ENCODE measurements at places on chromosomes 5 and 9. TPM values are rescaled to one million over a fixed set of nuclear protein-coding genes. Genes with fewer than 3 reads are reported as not detected.

Gene PTGDS
- total RNA-seq = not detected

Gene TXNDC8
- total RNA-seq = not detected

Gene SIT1
- total RNA-seq = 97.6 TPM

Gene AHRR
- total RNA-seq = 2.6 TPM

Gene ST8SIA4
- 20.4 TPM for total RNA-seq

Gene TLX3
- total RNA-seq = not detected

Gene BAAT
- total RNA-seq = 0.19 TPM

Gene ACTBL2
- not detected for total RNA-seq

DNA sequence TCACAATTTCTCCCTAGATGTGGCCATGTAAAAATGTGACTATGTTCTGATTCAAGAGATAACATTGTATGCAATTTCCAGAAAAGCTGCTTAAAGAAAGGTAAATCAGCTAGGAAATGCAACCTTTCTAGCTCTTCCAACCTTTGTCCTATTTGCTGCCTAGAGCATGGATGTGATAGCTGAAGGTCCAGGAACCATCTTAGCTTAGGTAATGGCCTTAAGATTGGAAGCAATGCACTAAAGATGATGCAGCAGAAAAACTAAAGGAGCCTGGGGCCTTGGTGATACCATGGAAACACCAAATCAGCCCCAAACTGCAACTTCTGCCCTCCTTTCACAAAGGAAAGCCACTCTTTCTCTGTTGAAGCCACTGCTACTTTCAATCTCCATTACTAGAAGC is 27.0 kb downstream of the CPLANE1 start:
- no peak overlapping the region for H3K4me3 ChIP-seq
- no peak overlapping the region for H3K27ac ChIP-seq
- H3K36me3 ChIP-seq = no peaks in the 10 kb centered on the region

GRCh38 chr9:91924090-91924489 is 25.9 kb downstream of the ROR2 start:
- peaks cover 12% of the 10 kb centered on the region for H3K4me1 ChIP-seq
- no peak overlapping the region for H3K4me3 ChIP-seq
- H3K27me3 ChIP-seq = no peaks in the 10 kb centered on the region
- DNase-seq = no peak

- H3K36me3 ChIP-seq = peaks cover 5% of the 10 kb centered on the region
- DNase-seq = peak; percentile 49
- H3K4me1 ChIP-seq = peaks cover 15% of the 10 kb centered on the region
- H3K4me3 ChIP-seq = peak overlapping the region; percentile 31
- H3K27ac ChIP-seq = no peak overlapping the region
These were observed 48.1 kb downstream of the POC5 start for GRCh38 chr5:75668977-75669689.

- no peaks in the 10 kb centered on the region for H3K36me3 ChIP-seq
- no peaks in the 10 kb centered on the region for H3K4me1 ChIP-seq
- DNase-seq = no peak
- no peaks in the 10 kb centered on the region for H3K27me3 ChIP-seq
- no peak within 1 kb of the TSS for H3K4me3 ChIP-seq
These were observed at the start of gene PCDHAC1 for GRCh38 chr5:140925806-140926442. PCDHAC1 (plus strand) TSS chr5:140926299; CDS start chr5:140926893, 594 bp downstream.

GRCh38 chr9:121026768-121027167 is 23.3 kb downstream of the C5 start:
- no peak for DNase-seq
- no peak overlapping the region for H3K4me3 ChIP-seq
- no peaks in the 10 kb centered on the region for H3K27me3 ChIP-seq
- H3K36me3 ChIP-seq = no peaks in the 10 kb centered on the region

- DNase-seq = no peak
- no peaks in the 10 kb centered on the region for H3K36me3 ChIP-seq
- no peak overlapping the region for H3K4me3 ChIP-seq
- no peaks in the 10 kb centered on the region for H3K4me1 ChIP-seq
These were observed 38.7 kb downstream of the PLEKHG4B start for GRCh38 chr5:130601-131131.

DNA sequence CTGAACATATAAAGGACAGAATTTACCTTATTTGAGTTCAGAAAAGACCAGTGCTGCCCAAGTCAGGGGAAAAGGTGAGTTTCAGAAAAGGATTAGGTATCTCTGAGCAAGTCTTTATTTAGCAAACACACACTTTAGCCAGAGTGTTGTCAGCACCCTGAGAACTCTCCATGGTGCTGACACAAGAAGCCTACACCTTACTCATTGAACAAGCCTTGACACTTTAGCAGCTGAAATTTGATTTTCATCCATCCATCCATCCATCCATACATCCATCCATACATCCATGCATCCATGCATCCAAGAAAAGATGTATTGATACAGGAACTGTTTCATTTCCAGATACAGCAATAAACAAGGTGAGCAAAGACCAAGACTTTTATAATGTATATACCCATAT is 311.2 kb downstream of the TRIM32 start:
- no peak overlapping the region for H3K4me3 ChIP-seq
- DNase-seq = peak; percentile 70
- H3K36me3 ChIP-seq = no peaks in the 10 kb centered on the region

- DNase-seq = no peak
- no peak overlapping the region for H3K27ac ChIP-seq
- H3K4me3 ChIP-seq = no peak overlapping the region
- H3K4me1 ChIP-seq = no peaks in the 10 kb centered on the region
These were observed 213.0 kb downstream of the PJA2 start for GRCh38 chr5:109196823-109197160.

- no peaks in the 10 kb centered on the region for H3K36me3 ChIP-seq
- H3K27me3 ChIP-seq = no peaks in the 10 kb centered on the region
These were observed 9.5 kb upstream of the COMMD10 start for GRCh38 chr5:116075191-116075831.

DNA sequence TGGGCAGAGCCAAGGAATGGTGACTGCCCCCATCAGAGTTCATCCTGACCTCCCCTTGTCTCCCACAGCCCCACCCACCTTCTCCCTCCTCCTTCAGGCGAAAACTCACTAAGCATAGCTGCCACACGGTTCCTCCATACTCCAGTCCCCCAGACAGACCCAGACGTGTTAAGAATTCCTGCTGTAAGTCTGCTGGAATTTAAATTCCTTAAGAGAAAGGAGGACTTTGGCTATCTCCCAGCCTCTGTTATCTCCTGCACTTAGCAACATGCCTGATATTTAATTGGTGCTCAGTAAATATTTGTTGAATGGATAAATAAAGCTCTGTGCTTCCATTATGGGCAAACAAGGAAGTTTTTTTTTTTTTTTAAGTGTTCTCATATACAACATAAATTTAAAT is 213.7 kb downstream of the RFK start:
- H3K4me3 ChIP-seq = no peak overlapping the region
- H3K4me1 ChIP-seq = no peaks in the 10 kb centered on the region
- H3K27me3 ChIP-seq = no peaks in the 10 kb centered on the region
- no peak for DNase-seq
- H3K27ac ChIP-seq = no peak overlapping the region

- peaks cover 62% of the 10 kb centered on the region for H3K4me1 ChIP-seq
- peak; percentile 62 for DNase-seq
- H3K27me3 ChIP-seq = no peaks in the 10 kb centered on the region
- peak overlapping the region; percentile 51 for H3K27ac ChIP-seq
These were observed 85.1 kb upstream of the CKMT2 start for GRCh38 chr5:81147886-81148571.
